ENCODE measurements at places on chromosomes 1 and 21. TPM values are rescaled to one million over a fixed set of nuclear protein-coding genes. Genes with fewer than 3 reads are reported as not detected.
A peak's percentile ranks its signal among the peaks of the same experiment; 100 is the strongest.

DNA sequence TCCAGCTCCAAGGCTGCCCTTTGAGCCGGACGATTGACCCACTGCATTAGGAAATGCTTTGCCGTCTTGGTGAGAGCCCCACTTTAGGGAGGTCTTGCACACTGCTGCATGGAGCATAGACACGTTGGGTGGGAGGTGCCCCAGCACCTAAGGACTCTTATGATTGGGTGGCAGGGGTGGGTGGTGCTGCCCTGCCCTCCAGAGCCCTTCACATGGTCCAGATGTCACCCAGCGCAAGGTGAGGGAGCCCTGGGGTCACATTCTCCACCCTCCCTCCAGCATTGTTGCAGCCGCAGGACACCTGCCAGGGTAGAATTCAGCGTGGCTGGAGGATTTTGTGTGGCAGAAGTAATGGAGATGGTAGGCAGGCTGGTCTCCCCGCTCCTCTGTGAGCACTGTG, 137.4 kb upstream of the COL6A1 start:
- DNase-seq: no peak

GRCh38 chr21:32132881-32133280, 146.0 kb downstream of the MIS18A start:
- DNase-seq: peak; percentile 3

- DNase-seq: peak; percentile 67
These were observed 248.3 kb downstream of the C1orf94 start for GRCh38 chr1:34425046-34425445.

DNA sequence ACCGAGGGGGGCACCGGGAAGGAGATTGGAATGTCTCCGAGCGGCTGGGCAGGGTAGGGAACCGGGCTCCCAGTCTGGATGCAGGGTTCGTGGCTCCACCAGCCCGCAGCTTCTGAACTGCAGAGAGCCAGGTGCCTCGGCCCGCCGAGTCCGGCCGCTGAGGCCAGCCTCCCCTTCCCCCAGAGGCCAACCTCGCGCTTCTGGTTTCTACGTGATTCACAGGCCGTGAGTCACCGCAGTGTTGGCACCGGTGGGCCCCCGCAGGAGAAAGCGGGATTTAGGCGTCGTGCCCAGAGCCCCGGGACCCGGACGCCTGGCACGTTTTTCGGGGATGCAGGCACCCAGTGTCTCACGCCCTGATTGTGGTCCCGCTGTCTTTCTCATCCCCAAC, 458 bp downstream of the CRABP2 start:
- peak; percentile 86 for DNase-seq

DNA sequence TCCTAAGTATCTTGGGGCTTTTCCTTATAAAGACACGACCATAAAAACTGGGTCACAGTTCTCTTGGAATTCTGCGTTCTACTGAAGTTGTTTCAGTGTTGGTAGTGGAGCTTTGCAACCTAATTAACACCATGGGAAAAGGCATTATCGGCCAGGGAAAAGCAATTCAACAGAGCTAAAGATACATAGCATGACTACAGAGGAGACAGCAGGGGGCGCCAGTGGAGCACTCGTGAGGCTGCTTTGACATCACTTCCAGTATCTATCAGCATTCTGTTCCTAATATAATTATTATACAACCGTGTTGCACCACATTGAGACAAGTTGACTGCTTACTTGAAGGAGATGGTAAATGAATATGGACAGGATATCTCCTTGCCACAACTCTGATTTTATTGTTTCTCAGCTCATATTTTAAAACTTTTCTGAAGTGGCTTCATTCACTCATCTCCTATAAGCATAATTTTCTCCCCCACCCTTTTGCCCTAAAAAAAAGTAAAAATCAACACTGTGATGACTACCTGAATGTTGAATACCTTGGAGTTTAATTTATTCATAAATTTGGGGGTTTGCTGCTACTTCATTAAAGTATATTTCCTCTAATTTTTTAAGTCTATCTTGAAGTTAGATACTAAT, 39.4 kb downstream of the ZP4 start:
- peak; percentile 45 for DNase-seq

DNA sequence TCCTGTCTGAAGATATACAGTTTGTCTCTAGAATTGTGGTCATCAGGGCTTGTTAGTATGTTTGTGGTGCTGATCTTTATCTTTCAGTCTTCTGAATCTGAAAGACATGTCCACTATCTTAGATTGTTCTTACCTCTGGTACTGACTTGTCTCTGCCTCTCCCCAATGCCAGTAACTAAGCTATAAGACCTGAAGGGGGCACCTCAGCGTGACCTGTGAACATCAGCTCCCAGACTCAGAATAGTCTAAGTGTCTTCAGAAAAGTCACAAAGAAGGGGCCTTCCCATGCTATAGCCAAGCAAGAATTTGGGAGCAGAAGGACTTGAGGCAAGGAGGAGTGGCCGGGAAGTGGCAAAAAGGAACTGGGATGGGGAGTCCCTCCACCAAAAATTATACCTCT, 178.1 kb downstream of the NTNG1 start:
- DNase-seq: no peak

GRCh38 chr1:26189331-26189730, 1.1 kb upstream of the CATSPER4 start:
- no peak for DNase-seq

- DNase-seq: no peak
These were observed 48.7 kb downstream of the TTLL7 start for GRCh38 chr1:83950106-83950661.

GRCh38 chr1:119651133-119651532, 3.1 kb upstream of the ZNF697 start:
- peak; percentile 18 for DNase-seq

GRCh38 chr1:102838016-102838415, 270.3 kb downstream of the COL11A1 start:
- no peak for DNase-seq

GRCh38 chr1:10186331-10187025, 23.9 kb upstream of the KIF1B start:
- no peak for DNase-seq

DNA sequence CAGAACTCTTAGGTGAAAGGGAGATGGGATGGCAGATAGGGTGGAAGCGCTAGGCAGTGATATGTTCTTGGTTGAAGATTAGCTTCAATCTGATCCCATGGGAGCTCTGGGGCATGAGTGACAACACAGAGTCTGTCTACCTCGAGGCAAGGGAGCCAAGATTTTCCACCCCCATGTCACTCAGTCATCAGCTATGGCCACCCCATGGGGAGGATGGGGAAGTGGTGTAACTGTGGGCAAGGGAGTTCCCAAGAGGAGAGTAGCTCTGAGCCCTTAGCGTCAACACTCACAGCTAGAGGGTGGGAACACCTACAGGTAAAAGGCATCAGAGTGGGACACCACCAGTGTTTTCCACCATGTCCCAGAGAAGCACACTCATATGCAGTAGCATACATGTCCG, 30.3 kb upstream of the C1QA start:
- DNase-seq: no peak

DNA sequence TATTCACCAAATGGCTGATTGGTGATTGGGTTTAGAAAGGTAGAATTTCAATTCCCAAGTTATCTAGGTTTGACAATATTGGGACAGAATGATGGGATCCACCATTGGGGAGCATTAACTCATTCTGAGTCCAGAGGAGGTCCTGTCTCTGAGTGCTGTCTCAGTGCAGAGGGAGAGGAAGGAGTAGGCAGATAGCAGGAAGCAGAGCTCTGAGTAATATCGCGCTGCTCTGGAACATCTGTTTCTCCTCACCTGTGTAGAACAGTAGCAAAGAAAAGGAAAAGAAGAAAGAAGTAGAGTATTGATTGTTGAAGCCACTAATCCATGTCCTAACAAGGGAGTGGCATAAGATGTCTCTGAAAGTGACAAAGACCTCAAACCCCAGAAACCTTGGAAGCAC, 1657.8 kb downstream of the MRPL39 start:
- DNase-seq: no peak

DNA sequence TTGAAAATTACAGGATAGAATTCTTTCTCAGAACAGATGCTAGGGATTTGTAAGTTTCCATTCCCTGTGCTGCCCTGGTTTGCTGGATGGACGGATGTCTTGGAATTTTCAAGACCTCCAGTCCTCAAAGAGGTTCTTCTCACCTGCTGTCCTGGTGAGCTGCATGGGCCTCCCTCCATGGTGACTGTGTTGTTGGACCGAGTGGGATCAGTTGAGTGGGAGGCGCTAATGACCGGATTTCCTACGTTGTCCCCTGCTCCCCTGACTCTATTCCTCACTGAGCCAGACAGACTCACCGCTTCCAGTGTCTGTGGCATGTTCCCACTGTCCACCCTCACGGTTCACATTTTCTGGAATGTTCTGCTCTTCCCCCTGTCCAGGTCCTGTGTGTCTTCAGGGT, 229.8 kb downstream of the CAMTA1 start:
- DNase-seq: no peak

GRCh38 chr1:232578651-232579195, 51.2 kb downstream of the SIPA1L2 start:
- DNase-seq: peak; percentile 58

DNA sequence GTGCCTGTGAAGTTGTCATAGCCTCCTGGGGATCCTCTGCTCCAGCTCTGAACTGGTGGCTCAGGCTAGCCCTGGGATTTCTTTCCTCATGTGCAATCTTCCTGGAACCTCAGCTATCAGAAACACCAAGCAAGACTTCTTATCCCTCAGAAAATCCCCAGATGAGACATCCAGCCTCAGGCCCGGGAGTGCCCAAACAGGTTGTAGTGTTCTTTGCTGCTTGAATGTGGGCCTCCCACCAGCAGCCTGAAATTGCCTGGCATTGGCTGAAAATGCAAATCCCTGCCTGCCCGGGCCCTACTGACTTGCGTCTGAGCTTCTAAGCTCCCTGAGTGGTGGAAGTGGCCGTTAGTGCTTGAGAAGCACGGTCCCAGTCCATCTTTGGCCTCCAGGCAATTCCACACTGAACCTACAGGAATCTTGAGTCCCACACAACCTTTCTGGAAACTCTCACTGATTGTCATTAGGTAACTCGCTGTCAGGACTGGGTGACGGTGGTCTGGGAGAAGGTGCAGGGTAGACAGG, 146.8 kb downstream of the ZBTB18 start:
- no peak for DNase-seq

GRCh38 chr1:155978973-155979429, 654 bp upstream of the ARHGEF2 start:
- peak; percentile 33 for DNase-seq

DNA sequence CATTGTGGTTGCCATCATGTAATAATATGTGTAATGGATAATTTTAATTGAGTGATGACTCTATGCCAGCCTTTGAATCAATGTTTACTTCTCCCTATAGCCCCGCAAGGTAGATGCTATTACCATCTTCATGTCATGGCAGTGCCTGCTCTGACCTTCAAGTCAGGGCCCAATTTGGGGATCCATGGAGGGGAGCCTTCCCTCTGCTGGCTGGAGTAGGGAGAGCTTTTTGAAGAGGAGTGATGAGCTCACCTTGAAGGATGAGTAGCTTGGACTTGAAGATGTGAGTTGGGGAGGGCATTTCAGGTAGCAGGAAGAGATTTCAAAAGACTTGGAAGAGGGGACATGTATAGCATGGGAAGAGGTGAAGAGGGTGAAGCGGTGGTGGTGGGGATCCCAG, 189.2 kb downstream of the FOXD2 start:
- no peak for DNase-seq

GRCh38 chr1:228319352-228320088, 87.1 kb downstream of the TRIM11 start:
- DNase-seq: no peak

DNA sequence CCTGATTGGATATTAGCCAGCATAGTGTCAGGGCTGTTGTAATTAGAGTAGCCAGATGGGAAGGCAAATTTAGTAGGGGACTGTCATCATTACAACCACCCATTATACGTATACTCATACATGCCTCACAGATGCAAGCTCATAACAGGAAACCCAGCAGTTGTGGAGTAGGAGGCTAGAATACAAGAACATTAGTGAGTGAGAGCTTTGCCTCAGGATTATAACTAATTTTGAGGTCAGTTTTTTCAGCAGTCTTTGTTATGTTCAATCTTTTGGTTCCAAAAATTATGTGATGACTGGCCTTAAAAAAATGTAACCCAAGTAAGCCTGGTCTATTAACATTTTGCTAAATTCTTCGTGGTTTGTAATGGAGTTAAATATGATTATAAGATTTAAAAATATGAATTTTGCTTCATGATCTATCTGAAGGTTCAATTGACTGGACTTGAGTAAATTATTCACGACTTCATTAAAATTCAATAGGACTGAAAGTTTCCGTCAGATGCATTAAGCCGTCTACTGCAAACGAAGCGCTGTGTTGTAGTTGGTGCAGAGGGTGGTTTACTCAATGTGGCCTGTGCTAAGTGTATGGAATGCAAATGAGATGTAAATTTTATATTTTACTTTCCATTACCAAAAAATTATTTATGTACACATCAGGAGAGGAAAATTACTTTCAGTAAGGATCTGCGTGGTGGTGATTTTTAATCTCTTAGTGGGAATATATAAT, 48.8 kb downstream of the KCNK1 start:
- peak; percentile 32 for DNase-seq

GRCh38 chr1:62401034-62401760, 35.7 kb upstream of the USP1 start:
- peak; percentile 52 for DNase-seq

- DNase-seq: no peak
These were observed 20.9 kb upstream of the TSPEAR start for GRCh38 chr21:44732263-44732662.

- DNase-seq: peak; percentile 86
These were observed 11.8 kb upstream of the RAB3B start for GRCh38 chr1:52002038-52002917.

- DNase-seq: peak; percentile 97
These were observed at the start of gene PTPN14 for GRCh38 chr1:214551436-214552173. PTPN14 (minus strand) TSS chr1:214551602; CDS start chr1:214464803, 86,799 bp downstream.

GRCh38 chr1:225578251-225578977, 74.5 kb downstream of the ENAH start:
- no peak for DNase-seq

GRCh38 chr21:42105476-42106315, 34.6 kb downstream of the UMODL1 start:
- DNase-seq: no peak

DNA sequence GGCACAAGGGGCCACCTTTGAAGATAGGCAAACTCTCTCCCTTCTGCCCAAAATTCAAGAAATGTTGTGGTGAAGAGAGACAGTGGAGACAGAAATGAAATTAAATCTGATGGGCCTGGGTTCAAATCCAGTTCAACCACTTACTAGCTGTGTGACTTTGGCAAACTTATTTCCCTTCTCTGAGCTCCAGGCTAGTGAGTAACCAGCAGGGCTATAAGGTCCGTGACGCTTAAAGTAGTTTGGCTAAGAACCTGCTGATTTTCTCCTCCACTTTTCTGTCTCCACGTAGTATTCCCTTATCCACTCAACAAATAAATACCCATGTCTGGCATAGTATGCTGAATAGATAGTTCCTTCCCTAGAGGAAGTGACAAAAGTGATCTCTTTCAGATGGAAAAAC, 1.9 kb downstream of the SLC2A1 start:
- no peak for DNase-seq

Gene SLC41A1
- total RNA-seq: 20.0 TPM

Gene C1orf141
- not detected for total RNA-seq

Gene LCE6A
- not detected for total RNA-seq

Gene CADM3
- total RNA-seq: 0.47 TPM

Gene CDKN2C
- total RNA-seq: 187 TPM

Gene WNT9A
- total RNA-seq: 0.37 TPM

Gene CR1L
- not detected for total RNA-seq

Gene ANXA9
- total RNA-seq: not detected

Gene GNB1
- 137 TPM for total RNA-seq

Gene CAMK2N1
- total RNA-seq: 7.2 TPM

Gene LCE1D
- total RNA-seq: not detected

Gene USH2A
- total RNA-seq: not detected

Gene SLC44A5
- total RNA-seq: not detected

Data from M059J (cell line).